ENCODE measurements at places on chromosomes 12 and 14. TPM values are rescaled to one million over a fixed set of nuclear protein-coding genes. Genes with fewer than 3 reads are reported as not detected.

Gene ARHGAP9
- 3.4 TPM for total RNA-seq

Gene C12orf54
- not detected for total RNA-seq

Gene KRT6A
- 7.4 TPM for total RNA-seq

Gene PLEKHG3
- total RNA-seq = 26.1 TPM

Gene KRT2
- not detected for total RNA-seq

Gene AQP6
- not detected for total RNA-seq

Gene LPAR5
- total RNA-seq = 3.7 TPM

Gene BEGAIN
- 0.93 TPM for total RNA-seq

Gene PTPRQ
- total RNA-seq = 17.6 TPM

Gene RNU4-1
- total RNA-seq = not detected

- no peaks in the 10 kb centered on the region for H3K4me1 ChIP-seq
- H3K27ac ChIP-seq = no peak overlapping the region
- H3K27me3 ChIP-seq = no peaks in the 10 kb centered on the region
- no peaks in the 10 kb centered on the region for H3K36me3 ChIP-seq
- H3K4me3 ChIP-seq = no peak overlapping the region
Observed at GRCh38 chr12:47882781-47883546, 21.8 kb downstream of the VDR start.

DNA sequence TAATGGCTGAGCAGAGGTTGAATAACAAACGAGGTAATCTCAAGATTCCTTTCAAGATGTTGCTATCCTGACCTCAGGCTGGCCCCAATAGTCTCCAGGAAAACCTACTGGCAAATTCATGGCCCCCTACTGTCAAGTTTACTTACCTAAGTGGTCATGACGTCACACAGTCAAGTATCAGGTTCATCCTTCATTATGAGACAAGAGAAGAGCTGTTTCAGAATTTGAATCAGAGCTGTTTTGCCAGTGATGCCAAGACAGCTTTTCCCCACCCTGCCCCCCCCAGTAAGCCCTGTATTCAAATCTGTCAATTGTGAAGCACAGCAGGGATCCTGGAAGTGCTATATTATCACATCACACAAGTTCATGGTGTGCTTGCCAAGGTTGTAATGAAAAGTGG is 509.6 kb downstream of the NOVA1 start:
- H3K4me1 ChIP-seq = no peaks in the 10 kb centered on the region
- H3K4me3 ChIP-seq = no peak overlapping the region
- H3K27ac ChIP-seq = no peak overlapping the region
- H3K36me3 ChIP-seq = no peaks in the 10 kb centered on the region

DNA sequence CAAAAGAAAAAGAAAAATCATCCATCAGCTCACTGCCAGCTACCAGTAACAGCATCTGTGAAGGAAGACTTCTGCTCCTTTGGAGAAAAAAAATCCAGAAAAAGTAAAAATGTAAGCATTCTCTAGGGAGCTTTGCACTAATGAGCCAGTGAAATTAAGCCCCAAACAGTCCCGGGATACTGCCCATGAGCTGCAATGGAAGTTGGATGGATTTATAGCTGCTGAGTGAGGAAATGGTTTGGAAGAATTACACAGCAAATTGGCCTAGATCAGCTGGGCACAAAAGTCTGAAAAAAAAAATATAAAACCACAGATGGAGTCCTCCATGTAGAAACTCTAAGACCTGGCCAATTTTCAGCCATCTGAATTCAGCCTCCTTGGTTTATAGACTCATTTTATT is 462.9 kb upstream of the USP15 start:
- H3K27ac ChIP-seq = no peak overlapping the region
- no peak overlapping the region for H3K4me3 ChIP-seq
- H3K27me3 ChIP-seq = no peaks in the 10 kb centered on the region
- H3K36me3 ChIP-seq = no peaks in the 10 kb centered on the region
- DNase-seq = no peak

- no peak overlapping the region for H3K4me3 ChIP-seq
- no peaks in the 10 kb centered on the region for H3K36me3 ChIP-seq
- no peak for DNase-seq
- no peaks in the 10 kb centered on the region for H3K27me3 ChIP-seq
- H3K4me1 ChIP-seq = no peaks in the 10 kb centered on the region
Observed at GRCh38 chr12:108231909-108232434, 102.9 kb downstream of the WSCD2 start.

DNA sequence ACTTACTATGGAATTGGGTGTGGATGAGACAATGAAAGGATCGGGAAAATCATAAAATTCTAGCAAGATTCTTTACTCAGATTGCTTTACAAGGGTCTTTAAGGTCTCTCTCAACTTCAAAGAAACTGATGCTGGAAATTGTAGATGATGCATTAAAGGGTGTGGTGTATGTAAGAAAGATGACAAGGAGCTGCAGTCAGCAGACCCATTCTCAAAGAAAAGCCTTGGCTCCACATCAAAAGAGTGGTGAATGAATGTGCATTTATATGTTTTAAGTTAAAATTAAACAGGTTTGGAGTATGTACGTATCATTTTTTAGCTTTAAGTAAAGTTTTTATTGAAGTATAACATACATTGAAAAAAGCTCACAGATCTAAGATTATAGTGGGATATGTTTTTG is 194.5 kb downstream of the C12orf75 start:
- no peaks in the 10 kb centered on the region for H3K36me3 ChIP-seq
- no peak for DNase-seq
- no peak overlapping the region for H3K4me3 ChIP-seq
- H3K27ac ChIP-seq = no peak overlapping the region
- H3K4me1 ChIP-seq = no peaks in the 10 kb centered on the region

DNA sequence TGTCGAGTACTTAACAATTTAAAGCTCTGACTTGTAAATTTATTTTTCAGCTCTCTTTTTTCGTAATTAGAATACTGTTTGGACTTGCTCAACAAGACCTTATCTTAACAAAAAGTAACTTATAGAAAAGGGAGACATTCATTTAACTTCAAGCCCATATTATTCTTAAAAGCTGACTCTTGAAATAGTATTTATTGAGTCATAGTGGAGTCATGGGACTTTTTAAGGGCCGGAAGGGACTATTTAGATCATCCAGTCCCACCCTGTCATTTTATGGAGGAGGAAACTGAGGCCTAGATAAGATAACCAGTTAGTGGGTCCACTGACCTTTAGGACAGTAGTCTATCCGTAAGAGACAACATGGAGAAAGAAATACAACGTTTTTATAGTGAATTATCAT is 1.5 kb downstream of the RAP1B start:
- peak overlapping the region; percentile 67 for H3K4me3 ChIP-seq
- DNase-seq = no peak
- H3K27ac ChIP-seq = peak overlapping the region; percentile 98
- no peaks in the 10 kb centered on the region for H3K36me3 ChIP-seq
- no peaks in the 10 kb centered on the region for H3K27me3 ChIP-seq

GRCh38 chr12:31687101-31687527 is 27.6 kb downstream of the ETFBKMT start:
- no peak overlapping the region for H3K27ac ChIP-seq
- no peaks in the 10 kb centered on the region for H3K4me1 ChIP-seq
- DNase-seq = no peak
- no peaks in the 10 kb centered on the region for H3K27me3 ChIP-seq
- H3K36me3 ChIP-seq = peaks cover 12% of the 10 kb centered on the region

- H3K27me3 ChIP-seq = no peaks in the 10 kb centered on the region
- no peaks in the 10 kb centered on the region for H3K36me3 ChIP-seq
- no peak overlapping the region for H3K27ac ChIP-seq
- peak; percentile 79 for DNase-seq
Observed at GRCh38 chr12:1634590-1635191, 5.7 kb downstream of the WNT5B start.

GRCh38 chr12:25433581-25434325 is 119.3 kb downstream of the LMNTD1 start:
- H3K27ac ChIP-seq = no peak overlapping the region
- H3K4me1 ChIP-seq = peaks cover 3% of the 10 kb centered on the region
- H3K27me3 ChIP-seq = no peaks in the 10 kb centered on the region
- H3K36me3 ChIP-seq = no peaks in the 10 kb centered on the region
- no peak for DNase-seq
- no peak overlapping the region for H3K4me3 ChIP-seq

GRCh38 chr12:83660727-83661358 is 974.1 kb downstream of the TMTC2 start:
- no peak overlapping the region for H3K4me3 ChIP-seq
- no peaks in the 10 kb centered on the region for H3K4me1 ChIP-seq
- H3K36me3 ChIP-seq = no peaks in the 10 kb centered on the region
- H3K27me3 ChIP-seq = no peaks in the 10 kb centered on the region
- no peak for DNase-seq

DNA sequence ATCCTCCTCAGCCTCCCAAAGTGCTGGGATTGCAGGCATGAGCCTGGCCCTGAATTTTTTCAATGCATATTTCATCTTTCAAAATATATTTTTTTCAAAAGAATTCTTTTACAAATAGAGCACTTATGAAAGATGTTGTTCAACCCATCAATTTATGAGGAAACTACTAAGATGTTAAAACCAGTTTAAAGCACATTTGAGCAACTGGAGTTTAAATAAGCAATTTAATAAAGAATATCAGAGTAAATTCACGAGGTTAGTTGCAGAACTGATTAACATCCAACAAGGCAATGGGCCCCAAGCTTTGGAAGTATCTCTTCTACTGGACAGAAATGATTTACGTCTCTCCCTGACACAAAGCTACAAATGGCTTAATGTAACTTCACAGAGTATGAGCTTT is 23.3 kb downstream of the GLT1D1 start:
- H3K36me3 ChIP-seq = no peaks in the 10 kb centered on the region
- H3K27ac ChIP-seq = no peak overlapping the region
- H3K4me3 ChIP-seq = no peak overlapping the region
- DNase-seq = no peak
- H3K4me1 ChIP-seq = no peaks in the 10 kb centered on the region

GRCh38 chr12:102026728-102027127 is 35.1 kb downstream of the WASHC3 start:
- DNase-seq = no peak
- H3K27ac ChIP-seq = no peak overlapping the region
- no peaks in the 10 kb centered on the region for H3K4me1 ChIP-seq
- no peaks in the 10 kb centered on the region for H3K27me3 ChIP-seq
- H3K4me3 ChIP-seq = no peak overlapping the region

- DNase-seq = no peak
- H3K27ac ChIP-seq = no peak overlapping the region
- H3K4me1 ChIP-seq = no peaks in the 10 kb centered on the region
- H3K36me3 ChIP-seq = no peaks in the 10 kb centered on the region
Observed at GRCh38 chr12:93020631-93021597, 91.8 kb upstream of the EEA1 start.

GRCh38 chr12:46430340-46430948 is 57.9 kb upstream of the SLC38A2 start:
- peak overlapping the region; percentile 74 for H3K27ac ChIP-seq
- H3K4me3 ChIP-seq = no peak overlapping the region
- no peaks in the 10 kb centered on the region for H3K27me3 ChIP-seq

DNA sequence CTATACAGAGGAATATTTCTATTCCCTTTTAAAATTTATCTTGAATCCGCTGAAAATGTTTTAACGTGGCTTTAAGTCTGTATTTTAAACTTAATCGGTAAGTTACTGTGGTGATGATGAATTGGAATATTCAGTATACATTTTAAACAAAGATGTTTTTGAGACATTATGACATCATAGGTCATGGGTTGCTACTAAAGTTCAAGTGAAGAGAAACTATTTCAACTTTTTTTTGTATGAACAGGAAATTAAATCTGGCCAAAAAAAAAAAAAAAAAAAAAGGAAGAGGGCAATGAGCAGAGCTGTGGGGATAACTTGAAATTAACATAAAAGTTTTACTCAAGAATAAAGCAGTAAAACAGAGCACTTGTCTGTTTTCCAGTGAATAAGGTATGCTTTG is 109.0 kb downstream of the PLEKHA5 start:
- DNase-seq = no peak
- H3K36me3 ChIP-seq = no peaks in the 10 kb centered on the region
- no peak overlapping the region for H3K27ac ChIP-seq
- H3K27me3 ChIP-seq = no peaks in the 10 kb centered on the region
- no peak overlapping the region for H3K4me3 ChIP-seq

DNA sequence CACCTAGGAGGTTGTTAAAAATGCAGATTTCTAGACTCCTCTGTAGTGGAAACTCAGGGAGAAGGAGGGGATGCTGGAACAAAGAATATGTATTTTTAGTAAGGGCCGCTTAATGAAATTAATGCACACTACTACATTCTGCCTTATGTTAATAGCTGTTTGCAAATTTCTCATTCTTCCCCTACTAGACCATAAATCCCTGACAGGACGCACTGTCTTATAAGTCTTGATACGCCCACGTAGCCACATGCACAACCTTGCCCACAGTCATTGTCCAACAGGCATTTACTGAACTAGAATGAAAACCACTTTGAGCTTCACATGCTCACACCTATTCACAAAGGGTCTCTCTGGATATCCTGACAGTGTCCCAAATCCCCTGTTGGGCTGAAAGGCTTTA is 10.5 kb downstream of the KRT2 start:
- H3K4me3 ChIP-seq = no peak overlapping the region
- H3K36me3 ChIP-seq = no peaks in the 10 kb centered on the region
- no peaks in the 10 kb centered on the region for H3K4me1 ChIP-seq
- H3K27ac ChIP-seq = no peak overlapping the region

GRCh38 chr12:118107011-118107410 is 3.2 kb upstream of the VSIG10 start:
- no peak overlapping the region for H3K4me3 ChIP-seq
- H3K27me3 ChIP-seq = no peaks in the 10 kb centered on the region
- H3K27ac ChIP-seq = no peak overlapping the region
- DNase-seq = no peak

DNA sequence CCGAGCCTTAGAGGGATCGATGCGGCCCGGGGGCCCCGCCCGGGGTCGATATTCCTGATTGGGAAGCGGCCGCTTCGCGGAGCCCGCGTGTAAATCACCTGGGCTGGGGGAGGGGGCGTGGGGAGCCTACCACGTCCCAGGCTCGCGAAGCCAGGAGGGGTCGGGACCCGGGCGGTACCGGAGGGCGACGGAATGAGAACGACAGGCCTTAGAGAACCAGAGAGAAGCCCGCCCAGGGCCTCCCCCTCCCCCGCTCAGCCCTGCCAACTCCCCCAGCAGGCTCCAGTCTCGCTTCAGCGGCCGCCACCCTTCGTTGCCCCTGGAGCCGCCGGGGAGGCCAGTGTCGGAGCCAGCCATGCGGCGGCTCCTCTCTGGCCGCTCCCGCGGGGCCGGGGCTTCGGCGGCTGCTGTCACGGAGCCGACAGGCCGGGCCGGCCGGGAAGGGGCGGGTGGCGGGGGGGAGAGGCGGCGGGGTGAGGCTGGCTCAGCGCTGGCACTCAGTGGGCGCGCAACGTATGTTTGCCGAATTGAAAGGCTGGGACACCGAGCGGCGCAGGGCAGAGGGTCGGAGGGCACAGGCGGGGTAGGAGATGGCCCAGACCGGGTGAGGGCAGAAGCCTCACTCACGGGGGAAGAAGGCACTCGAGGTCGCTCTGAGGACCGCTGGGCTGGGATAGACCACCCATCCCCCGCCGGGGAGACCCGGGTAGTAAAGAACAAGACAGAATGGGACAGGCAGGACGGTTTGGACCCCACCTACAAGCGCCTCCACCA is 1.4 kb upstream of the DNAJC22 start:
- DNase-seq = no peak
- H3K27me3 ChIP-seq = peaks cover 28% of the 10 kb centered on the region
- no peak overlapping the region for H3K27ac ChIP-seq
- H3K4me3 ChIP-seq = peak overlapping the region; percentile 29

GRCh38 chr12:9367828-9368227 is 159.6 kb upstream of the PZP start:
- H3K4me3 ChIP-seq = no peak overlapping the region
- H3K4me1 ChIP-seq = no peaks in the 10 kb centered on the region
- no peak overlapping the region for H3K27ac ChIP-seq
- H3K36me3 ChIP-seq = no peaks in the 10 kb centered on the region
- no peak for DNase-seq
- no peaks in the 10 kb centered on the region for H3K27me3 ChIP-seq

- H3K27ac ChIP-seq = no peak overlapping the region
- H3K4me1 ChIP-seq = no peaks in the 10 kb centered on the region
- H3K27me3 ChIP-seq = no peaks in the 10 kb centered on the region
- no peaks in the 10 kb centered on the region for H3K36me3 ChIP-seq
- no peak for DNase-seq
- H3K4me3 ChIP-seq = no peak overlapping the region
Observed at GRCh38 chr14:31505411-31505810, 17.6 kb upstream of the GPR33 start.
